ENCODE measurements at places on chromosomes 11 and 22.

- no peak for DNase-seq
These were observed 65.8 kb downstream of the APIP start for GRCh38 chr11:34850334-34850733.

DNA sequence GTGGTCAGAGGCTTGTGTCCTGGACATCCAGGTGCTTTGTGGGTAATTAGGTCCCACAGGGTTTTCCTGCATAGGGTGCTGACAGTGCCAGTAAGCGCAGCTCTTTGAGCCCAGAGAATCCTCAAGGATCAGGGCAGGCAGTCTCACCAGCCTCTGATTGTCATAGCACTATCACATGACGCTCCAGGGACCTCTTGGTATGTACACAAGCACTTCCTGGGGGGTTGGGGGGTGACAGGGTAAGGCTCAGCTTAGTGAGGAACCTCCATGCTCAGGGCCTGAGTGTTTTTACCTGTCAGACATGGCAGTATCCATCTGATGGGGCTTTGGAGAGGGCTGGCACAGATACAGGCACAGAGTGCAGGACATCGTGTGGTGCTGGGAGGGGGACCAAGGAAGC lies 27.9 kb upstream of the SUSD2 start:
- DNase-seq: peak; percentile 69

DNA sequence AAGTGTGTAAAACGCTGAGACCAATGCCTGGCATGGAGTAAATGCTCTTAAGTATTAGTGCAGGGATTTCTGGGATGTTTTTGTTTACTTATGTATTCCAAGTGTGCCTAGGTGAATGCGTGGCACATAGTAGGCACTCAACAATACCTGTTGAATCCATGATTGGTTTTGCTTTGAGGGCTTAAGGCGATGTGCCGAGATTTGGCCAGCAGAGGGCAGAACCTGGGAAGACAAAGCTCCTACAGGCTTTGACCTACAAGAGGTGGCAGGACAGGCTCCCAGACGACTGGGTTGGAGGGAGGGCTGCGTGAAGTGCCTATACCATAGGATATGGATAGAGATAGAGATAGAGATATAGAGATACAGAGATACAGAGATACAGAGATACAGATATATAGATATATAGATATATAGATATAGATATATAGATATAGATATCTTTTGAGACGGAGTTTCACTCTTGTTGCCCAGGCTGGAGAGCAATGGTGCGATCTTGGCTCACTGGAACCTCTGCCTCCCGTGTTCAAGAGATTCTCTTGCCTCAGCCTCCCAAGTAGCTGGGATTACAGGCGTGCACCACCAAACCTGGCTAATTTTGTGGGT lies 13.9 kb downstream of the KCNE3 start:
- peak; percentile 63 for DNase-seq

DNA sequence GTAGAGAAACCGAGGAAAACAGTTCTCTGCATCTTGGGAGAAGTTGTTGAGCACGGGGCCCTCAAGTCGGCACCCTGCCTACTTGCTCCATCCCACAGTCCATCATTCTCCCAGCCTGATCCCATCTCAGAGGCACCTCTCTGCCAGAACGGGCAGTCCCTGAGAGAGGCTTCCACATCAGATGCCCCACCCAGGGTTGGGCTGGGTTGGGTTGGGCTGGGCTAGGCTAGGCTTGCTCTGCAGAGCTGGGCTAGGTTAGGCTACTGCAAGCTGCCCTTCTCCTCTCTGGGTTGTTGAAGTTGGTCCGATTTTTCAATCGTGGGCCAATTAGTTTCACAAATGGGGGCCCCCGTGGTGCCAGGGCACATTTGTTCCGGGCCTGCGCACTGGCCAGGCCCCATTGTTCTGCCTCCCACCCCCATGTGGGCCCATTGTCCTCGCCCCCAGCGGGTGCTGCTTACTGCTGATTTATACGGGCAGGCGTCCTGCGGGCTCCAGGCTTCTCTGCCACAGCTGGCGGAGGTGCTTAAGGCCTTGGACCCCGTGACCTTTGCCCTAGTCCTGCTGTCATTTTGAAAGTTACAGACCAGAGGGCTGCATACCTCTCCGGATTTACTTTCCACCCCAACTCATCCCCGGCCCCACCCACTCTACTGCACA lies 63.7 kb upstream of the NNMT start:
- no peak for DNase-seq

- peak; percentile 97 for DNase-seq
These were observed 22.7 kb downstream of the BTBD10 start for GRCh38 chr11:13440100-13440855.

Measured in IMR-90 (cell line).